Stimulated activated CD8-positive, alpha-beta memory T cell treated with anti-CD3 and anti-CD28 coated beads, Interleukin-2, amount 100 ng/mL, for 1 hour (primary cell): ENCODE measurements at places on chromosomes 12 and 14.

DNA sequence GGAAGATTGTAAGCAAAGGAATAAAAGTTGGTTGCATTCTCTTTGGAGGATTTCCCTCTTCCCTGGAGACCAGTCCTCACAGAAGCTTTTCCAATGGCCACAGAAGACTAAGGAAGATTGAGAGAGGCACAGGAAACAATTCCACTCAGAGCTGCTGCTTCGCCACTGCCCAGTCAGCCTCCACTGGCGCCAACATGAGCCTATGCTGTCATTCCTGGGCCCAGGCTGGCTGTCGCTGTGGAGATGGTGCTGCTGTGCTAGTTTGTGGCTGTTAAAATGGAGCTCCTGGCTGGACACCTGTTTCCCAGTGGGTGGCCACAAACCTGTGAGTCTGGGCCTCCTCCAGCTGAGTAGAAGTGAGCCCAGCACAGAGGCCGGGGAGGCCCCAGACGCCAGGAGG, 6.6 kb downstream of the P2RX7 start:
- no peak for DNase-seq

GRCh38 chr12:2548081-2548480, 246.7 kb upstream of the FKBP4 start:
- DNase-seq = no peak

DNA sequence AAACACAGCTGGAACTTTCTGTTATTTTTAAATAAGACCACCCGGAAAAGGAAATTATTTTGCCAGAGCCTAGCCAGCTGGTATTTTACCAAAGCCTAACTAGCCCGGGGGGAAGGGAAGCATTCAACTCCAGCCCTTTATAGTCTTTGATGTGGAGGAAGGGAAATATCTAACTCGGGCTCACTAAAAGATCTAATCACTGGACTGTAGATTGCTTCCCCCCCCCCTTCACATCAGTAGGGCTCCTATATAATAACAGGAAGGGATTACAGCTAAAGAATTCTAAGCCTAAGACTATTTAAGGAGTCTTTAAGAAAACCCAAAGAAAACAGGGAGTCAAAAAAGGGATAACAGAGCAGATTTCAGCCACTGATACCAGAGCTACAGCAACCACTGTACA, 431.1 kb downstream of the KCNH5 start:
- no peak for DNase-seq

DNA sequence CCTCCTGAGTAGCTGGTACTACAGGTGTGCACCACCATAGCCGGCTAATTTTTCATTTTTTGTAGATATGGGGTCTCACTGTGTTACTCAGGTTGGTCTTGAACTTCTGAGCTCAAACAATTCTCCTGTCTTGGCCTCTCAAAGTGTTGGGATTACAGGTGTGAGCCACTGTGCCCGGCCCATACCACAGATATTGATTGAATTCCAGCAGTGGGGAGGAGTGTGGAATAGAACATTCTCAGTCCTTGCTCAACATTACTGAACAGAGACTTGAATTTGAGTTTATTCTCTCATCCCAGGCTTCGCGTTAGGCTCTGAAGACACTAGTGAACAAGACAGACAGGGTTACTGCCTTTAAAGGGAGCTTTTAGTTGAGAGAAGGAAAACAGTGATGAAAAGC, 39.6 kb downstream of the PTPN11 start:
- DNase-seq = no peak

- peak; percentile 55 for DNase-seq
Observed at GRCh38 chr12:121530600-121531355, 50.0 kb downstream of the KDM2B start.

DNA sequence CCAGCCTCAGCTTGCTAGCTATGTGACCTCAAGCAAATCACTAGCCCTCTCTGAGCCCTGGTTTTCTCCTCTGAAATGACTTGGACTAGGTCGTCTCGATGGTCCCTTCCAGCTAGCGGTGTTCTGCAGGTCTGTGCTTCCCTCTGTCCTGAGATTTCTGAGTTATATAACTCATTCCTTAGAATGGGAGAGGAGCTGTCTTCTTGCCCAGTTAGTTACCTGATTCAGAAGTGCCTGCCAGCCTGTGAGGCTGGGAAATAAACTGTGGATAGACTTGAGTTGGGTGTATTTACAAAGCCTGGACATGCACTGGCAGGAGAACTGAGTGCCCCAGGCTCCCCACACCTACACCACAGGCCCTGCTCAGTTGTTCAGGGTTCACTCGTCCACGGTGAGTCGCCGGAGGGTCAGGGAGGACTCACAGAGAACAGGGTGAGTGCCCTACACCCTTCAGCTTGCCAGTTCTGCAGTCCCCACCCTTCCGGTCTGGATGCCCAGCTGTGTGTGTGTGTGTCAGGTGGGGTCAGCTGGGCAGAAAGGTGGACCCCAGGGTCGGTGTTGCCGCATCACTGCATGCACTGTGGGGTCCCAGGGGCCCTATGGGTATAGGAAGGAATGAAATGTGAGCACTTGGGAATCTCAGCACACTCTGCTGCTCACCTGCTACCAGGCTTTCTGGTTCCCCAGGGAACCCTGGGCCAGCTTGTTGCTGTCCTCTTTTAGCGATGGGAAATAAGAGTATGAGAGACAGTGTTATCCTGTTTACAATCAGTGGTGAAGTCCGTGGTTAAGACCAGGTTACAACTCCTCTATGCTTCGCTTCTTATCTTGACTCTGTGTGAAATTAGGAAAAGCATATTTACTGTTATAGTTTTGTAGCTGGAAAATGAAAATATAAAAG, 348.2 kb downstream of the DPF3 start:
- no peak for DNase-seq

DNA sequence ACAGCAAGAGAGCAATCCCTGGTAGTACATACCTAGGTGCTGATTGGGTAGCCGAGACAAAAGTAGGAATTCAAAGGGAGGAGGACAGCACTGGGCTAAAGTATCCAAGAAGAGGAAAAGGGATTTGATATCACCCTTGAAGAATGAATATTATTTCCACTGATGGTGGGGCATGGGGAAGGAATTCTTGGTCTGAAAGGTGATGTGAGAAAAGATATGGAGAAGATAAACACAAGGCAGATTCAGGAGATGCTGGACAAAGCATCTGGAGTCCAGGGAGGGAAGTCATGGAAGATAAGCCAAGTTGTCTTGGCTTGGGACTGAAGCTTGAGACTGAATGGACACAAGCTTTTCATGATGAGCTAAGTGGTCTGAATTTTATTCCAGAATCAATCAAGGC, 194.0 kb downstream of the EGLN3 start:
- no peak for DNase-seq
